Right kidney (tissue), 9 donors: ENCODE measurements at places on chromosomes 6 and 20.

- no peak for DNase-seq
These were observed 10.7 kb downstream of the SLC22A23 start for GRCh38 chr6:3446184-3446583.

- no peak for DNase-seq
These were observed 274.7 kb downstream of the CDKAL1 start for GRCh38 chr6:20808924-20809323.

GRCh38 chr6:118188561-118188960, 281.5 kb downstream of the SLC35F1 start:
- no peak for DNase-seq

GRCh38 chr20:54654450-54654849, 179.1 kb downstream of the DOK5 start:
- no peak for DNase-seq

DNA sequence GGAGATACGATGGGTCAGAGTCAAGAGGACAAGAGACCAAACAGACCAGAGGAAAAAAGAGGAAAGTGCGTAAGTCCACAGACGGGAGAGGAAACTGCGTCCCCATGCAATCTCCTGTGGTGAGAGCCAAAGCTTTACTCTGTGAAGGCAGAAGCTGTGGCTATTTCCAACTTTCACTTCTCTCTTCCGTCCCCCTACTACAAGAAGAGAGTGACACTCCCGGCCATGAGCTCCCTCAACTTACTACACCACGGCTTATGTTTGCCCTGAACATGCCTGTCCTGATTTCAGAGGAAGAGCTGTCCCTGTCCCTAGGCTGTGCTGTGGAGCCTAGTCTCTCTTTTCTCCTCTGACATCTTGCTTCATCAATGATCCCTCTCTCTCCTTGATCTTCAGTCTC, 11.5 kb upstream of the SSR1 start:
- no peak for DNase-seq
